ENCODE measurements at places on chromosomes 7 and 10.

DNA sequence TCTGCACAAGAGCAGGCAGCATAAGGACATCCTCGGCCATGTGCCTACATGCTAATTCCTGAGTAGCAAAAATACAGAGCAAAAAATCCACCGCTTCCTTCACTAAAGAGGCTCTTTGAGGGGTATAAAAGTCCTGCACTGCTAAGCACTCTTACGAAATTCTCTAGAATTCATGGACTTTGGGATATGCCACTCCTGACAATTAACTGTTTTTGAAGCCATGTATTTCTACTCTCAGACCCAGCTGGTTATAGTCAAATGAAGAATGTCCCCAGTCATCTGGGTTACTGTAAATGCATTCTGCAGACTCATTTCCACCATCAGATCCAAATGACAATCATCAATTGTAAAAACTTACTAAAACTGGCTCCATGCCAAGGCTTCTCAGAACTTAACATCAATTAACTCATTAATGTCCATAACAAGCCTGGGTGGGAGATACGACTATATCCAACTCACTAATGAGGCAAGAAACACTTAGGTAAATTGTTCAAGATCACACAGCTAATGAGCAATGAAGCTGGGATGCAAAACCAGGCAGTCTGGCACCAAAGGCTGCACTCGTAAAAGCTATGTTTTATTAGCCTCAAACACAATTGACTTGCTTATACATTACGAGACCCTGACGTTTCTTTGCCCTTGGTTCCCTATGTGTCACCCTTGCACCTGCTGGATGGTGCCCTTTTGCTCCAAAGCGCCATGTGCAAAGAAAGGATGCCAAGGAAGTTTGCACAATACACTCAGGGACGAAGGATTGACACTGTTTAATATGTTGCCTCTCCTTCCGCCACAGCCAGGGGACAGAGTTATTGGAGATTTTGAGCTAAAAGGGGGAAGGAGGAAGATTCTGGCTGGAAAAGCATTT is 250.4 kb downstream of the ELMO1 start:
- DNase-seq, result no peak

- no peak for DNase-seq
Observed at GRCh38 chr7:103679151-103680132, 233.4 kb upstream of the SLC26A5 start.

DNA sequence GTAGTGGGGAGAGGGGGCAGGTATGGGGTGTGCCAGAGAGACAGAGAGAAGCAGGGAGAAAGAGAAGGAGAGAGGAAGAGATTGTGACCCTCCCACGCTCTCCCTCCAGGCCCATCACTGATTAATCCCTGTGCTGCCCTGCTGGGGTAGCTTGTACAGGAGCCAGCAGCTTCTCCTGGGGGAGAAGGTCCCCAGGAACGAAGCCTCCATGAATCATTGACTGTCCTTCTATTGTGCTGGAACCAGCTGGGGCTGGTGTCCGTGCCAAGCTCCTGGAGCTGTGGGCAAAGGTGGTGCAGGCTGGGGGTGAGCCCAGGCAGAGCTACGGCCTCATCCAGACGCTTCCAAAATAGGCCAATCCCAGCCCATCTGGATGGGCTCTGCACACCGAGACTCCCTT is 20.9 kb downstream of the AQP1 start:
- no peak for DNase-seq

- no peak for DNase-seq
Observed at GRCh38 chr7:102444961-102445673, 11.7 kb downstream of the ORAI2 start.

DNA sequence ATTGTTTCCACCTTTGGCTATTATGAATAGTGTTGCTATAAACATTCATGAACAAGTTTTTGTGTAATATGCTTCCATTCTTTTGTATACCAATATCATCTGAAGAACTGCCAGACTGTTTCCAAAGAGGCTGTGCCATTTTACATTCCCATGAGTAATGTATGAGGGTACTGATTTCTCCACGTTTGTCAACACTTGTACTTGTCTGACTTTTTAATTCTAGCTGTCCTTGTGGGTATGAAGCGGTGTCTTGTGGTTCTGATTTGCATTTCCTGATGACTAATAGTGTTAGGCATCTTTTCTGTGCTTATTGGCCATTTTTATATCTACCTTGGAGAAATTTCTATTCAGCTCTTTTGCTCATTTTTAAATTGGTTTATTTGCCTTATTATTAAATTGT is 52.8 kb downstream of the LSMEM1 start:
- no peak for DNase-seq

DNA sequence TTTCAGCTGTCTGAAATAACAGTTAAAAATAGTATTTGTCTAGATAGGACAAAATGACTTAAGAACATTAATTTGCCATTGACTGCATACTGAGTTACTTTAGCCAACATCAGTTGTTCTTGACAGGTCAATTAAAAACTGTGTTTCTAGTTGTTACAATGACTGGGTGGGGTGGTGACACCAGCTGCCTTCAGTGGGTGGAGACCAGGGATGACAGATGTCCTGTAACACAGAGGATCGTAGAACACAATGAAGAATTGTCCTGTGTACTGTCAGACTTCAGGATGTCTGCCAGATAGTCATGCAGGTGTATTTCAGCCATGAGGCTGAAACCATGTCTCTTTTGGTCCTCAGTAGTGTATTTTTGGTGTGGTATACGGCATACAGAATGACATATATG is 24.4 kb downstream of the TRUB1 start:
- DNase-seq, result no peak

DNA sequence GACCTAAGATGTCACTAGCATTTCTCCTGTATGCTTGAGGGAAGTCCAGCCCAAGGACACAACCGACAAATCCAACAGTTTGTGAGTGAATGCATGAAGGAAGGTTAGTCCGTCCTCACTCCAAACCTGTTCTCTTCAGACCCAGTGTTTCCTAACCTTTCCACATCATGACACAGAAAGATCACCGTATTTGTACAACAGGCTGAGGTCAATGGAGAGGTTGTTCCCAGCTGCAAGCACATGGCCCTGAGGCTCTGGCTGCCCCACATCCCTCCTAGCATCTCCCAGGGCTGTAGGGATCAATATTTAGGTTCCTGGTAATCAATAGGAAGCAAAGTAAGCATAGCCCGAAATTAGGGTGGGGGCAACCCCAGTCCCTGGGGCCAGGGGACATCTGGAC is 227.9 kb downstream of the PLXNA4 start:
- no peak for DNase-seq

- no peak for DNase-seq
Observed at GRCh38 chr10:27801171-27801785, 55.7 kb upstream of the MKX start.

DNA sequence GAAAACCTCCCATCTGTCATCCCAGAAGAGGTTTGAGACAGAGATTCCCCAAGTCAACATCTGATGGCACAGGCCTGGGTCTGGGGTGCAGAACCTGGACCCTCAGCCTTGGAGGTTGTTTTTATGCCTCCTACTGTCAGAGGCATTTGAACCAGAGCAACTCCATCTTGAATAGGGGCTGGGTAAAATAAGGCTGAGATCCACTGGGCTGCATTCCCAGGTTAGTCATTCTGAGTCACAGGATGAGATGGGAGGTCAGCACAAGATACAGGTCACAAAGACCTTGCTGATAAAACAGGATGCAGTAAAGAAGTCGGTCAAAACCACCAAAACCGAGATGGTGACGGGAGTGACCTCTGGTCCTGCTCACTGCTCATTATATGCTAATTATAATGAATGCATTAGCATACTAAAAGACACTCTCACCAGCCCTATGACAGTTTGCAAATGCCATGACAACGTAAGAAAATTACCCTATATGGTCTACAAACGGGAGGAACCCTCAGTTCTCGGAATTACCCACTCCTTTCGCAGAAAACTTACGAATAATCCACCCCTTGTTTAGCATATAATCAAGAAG is 92.0 kb downstream of the ITGA8 start:
- DNase-seq, result no peak

DNA sequence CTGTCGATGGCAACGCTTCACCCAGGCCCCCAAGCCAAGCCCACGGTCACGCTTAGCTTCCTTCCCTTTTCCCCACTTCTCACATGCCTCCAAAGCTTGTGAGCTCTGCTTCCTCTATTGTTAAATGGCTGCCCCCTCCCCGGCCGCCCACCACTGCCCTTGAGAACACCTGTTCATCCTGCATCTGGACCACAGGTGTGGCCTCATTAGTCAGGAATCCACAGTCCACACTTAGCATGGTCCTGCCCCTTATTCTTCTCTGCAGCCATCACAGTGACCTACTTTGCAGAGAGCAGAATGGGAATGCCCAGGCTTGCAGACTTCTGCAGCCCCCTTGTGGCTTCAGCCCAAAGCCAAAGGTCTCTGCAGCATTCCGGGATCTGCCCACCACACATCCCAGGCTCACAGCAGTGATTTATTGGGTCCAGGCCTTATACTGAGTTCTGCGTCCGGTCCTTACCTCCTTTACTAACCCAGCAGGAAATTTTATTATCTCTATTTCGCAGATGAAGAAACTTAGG is 66.9 kb downstream of the PTPRE start:
- DNase-seq, result no peak

GRCh38 chr7:47795631-47796030 is 152.6 kb downstream of the PKD1L1 start:
- DNase-seq, result no peak

- no peak for DNase-seq
Observed at GRCh38 chr7:117251687-117252086, 71.2 kb downstream of the WNT2 start.

- no peak for DNase-seq
Observed at GRCh38 chr10:115094416-115095140, 1.4 kb downstream of the ATRNL1 start.

DNA sequence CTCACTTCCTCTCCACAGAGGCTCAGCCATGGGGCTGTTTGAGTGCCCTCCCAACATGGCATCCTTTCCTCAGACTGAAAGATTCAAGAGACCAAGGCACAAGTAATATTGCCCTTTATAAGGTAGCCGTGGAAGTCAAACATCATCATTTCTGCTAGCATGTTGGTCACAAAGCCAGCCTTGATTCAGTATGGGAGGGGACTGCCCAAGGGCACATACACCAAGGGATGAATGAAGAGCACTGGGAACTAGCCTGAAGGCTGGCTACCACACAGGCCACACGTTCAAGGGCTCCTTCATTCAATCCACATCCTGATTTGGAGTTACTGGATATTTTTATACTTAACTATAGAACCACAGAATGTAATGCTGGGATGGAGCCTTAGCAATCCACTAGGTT is 39.3 kb downstream of the CPVL start:
- DNase-seq, result no peak

- DNase-seq, result no peak
Observed at GRCh38 chr10:96287392-96288105, 16.2 kb upstream of the BLNK start.

DNA sequence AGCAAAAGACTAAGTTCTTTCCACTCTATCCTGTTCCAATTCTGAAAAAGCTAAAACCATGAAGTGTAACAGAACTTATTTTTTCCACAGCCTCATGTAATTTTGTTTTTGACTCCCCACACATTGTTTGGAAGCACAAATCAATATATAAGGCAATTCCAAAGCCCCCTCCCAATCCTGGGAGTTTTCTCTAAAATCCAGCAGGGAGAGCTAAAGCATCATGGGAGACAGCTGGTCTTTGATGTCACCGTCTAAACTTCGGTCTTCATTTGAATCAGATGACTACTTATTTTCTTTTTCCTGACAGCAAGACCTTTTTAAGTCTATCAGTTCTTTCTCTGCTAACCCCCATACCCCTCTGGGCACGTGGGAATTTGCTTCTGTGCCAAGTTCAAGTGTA is 33.3 kb upstream of the PON1 start:
- no peak for DNase-seq

GRCh38 chr7:38223306-38223705 is 45.3 kb downstream of the STARD3NL start:
- DNase-seq, result no peak

Data from activated CD4-positive, alpha-beta T cell treated with anti-CD3 and anti-CD28 coated beads for 4 hours (primary cell).